Activated CD8-positive, alpha-beta memory T cell treated with anti-CD3 and anti-CD28 coated beads for 1 hour (primary cell): ENCODE measurements at places on chromosomes 13 and 19.
A peak's percentile ranks its signal among the peaks of the same experiment; 100 is the strongest.

DNA sequence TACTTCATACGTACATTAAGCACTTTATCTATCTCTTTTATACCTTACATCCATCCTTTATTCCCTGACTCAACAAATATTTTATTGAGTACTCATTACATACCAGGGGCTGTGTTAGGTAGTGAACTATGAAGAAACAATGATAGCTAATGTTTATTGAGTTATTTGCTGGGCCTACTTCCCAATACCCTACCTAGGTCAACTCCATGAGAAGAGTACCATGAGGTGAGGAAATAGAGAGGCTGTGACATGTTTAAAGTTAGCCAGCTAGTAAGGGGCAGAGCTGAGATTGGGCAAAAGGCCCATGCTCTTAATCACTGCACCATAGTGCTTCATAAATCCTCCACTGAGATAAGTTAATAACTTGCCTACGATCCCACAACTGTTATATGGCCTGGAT, 79.9 kb downstream of the FREM2 start:
- no peak for DNase-seq

DNA sequence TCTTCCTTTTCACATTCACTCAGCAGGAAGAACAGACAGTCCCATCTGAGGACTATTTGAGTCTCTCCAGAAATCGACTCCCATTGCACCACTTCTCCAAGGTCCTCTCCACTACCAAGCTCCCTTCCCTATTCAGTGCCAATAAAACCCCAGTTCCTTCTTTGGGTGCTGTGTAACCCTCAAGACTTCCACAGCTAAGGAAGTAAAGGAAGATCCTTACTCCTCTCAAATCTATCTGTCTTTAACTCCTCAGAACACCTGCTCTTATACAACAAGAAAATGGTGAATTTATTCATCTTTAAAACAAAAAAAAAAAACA, 29.2 kb upstream of the TM9SF2 start:
- DNase-seq: no peak

GRCh38 chr19:46287585-46287984, 9.3 kb upstream of the HIF3A start:
- DNase-seq: no peak

DNA sequence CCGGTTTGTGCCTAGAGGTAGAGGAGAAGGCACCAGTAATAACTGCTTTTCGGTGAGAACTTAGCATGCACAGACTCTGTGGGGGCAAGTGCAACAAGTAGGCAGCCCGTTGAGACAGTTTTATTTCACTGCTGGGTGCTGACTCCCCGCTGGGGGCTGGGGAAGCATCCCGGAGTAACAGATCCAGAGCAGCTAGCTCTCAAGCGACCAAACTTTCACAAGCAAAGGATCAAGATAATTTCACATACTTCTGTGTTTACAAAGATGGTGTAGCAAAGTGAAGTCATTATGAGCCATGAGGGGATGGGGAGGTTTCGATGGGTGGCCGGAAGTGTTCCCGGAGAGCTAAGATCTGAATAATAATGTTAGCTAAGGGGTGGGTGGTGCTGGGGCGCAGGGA, 2.8 kb downstream of the NACC1 start:
- DNase-seq: no peak

GRCh38 chr13:74000876-74001275, 133.3 kb downstream of the KLF12 start:
- DNase-seq: no peak

DNA sequence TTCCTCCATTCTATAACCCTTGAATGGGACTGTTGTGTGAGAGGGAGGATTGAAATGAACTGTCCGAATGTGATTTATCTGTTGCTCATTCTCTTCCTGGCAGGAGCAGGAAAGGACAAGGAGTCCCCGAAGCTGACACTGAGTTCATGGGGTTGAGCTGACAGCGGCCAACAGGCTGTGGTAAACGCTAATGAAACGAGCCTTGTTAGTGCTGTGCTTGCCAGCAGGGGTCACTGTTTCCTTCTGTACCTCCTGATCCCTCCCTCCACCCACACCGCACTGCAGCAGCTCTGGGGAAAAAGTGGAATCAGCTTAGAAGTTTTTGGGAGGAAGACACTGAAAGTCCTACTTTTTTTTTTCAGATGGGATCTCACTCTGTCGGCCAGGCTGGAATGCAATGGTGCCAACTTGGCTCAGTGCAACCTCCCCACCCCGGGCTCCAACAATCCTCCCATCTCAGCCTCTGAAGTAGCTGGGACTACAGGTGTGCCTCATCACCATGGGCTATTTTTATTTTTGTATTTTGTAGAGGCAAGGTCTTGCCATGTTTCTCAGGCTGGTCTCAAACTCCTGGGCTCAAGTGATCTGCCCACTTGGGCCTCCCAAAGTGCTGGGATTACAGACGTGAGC, 6.7 kb upstream of the ZNF761 start:
- peak; percentile 53 for DNase-seq

DNA sequence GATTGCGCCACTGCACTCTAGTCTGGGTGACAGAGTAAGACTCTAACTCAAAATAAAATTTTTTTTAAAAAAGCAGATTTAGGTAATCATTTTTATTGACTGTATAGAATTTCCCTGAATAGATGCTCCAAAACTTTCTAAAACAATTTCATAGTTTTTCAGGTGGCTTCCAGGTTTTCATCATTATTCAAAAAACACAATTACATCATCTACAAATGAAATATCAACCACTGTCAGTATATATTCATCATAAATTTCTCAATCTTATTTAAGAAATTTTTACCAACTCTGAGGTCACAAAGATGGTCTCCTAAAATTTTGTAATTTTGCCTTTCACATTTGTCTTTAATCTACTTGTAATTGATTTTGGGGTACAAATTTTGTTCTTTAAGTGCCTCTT, 48.1 kb downstream of the ZC3H13 start:
- DNase-seq: no peak

- no peak for DNase-seq
These were observed 21.5 kb downstream of the DIS3 start for GRCh38 chr13:72760189-72760588.

- DNase-seq: no peak
These were observed 688 bp downstream of the ZNF606 start for GRCh38 chr19:58001895-58002369.

DNA sequence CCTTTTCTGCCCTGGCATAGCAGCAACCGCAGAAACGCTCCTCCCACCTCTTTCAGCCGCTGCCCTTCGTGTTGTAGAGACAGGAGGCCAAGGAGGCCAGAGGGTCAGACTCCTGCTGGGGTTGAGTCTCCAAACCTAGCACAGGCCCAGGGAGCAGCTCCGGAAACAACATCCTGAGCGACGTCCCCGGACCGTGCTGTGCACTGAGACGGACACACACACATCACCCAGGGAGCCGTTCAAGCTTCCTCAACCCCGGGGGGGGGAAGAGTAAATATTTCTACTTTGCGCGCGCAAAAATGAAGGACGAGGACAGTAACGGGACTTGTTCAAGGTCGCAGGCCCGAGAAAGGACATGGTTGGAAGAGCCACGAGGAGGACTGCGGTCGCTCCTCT, 657 bp downstream of the ZNF550 start:
- DNase-seq: no peak

GRCh38 chr19:48480558-48481500, 11.7 kb downstream of the CYTH2 start:
- DNase-seq: peak; percentile 41

DNA sequence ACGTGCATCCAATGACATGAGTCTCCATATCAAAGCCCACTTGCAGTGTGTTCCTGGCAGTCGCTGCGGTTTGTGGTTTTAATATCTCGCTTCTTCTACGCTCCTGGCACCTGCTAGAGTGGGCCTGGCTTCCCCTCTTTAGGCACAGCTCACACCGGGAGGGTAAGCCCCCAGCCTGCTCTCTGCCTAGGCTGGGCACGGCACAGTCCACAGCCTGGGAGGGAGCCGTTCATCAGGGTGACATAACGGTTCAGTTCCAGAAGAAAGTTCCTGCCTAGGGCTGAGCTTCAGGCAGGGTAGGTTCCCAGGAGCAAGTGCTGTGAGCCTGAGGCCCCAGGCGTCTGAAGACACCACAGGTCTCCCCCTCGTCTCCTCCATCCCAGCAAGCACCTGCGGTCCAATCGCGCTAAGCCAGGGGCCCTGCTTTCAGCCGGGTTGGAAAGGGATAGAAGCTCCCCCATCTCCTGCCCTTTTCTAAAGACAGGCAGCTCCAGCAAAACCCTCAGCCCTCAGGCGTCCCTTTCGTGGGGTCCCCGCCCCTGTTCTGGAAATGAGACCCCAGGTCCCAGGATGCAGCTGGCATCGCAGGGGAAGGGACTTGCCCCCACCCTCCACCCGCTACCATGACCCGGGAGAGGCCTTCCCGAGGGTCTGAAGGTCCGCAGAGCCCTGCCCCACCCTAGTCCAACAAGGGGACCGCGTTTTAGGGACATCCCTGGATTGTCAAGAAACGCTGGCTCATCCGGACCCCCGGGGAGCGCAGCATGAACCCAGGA, 121.6 kb upstream of the ZNF507 start:
- DNase-seq: no peak

DNA sequence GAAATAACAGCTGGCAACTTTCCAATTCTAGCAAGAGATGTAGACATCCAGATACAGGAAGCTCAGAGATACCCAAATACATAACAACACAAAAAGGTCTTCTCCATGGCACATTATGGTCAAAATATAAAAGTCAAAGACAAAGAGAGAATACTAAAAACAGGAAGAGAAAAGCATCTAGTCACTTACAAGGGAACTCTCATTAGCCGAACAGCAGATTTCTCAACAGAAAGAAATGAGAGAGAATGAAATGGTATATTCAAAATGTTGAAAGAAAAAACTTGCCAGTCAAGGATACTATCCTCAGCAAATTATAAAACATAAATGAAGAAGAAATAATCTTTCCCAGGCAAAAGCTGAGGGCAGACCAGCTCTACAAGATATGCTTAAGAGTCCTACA, 12.4 kb downstream of the ZNF780A start:
- DNase-seq: no peak

- no peak for DNase-seq
These were observed 18.3 kb downstream of the ZNF536 start for GRCh38 chr19:30390356-30390988.

DNA sequence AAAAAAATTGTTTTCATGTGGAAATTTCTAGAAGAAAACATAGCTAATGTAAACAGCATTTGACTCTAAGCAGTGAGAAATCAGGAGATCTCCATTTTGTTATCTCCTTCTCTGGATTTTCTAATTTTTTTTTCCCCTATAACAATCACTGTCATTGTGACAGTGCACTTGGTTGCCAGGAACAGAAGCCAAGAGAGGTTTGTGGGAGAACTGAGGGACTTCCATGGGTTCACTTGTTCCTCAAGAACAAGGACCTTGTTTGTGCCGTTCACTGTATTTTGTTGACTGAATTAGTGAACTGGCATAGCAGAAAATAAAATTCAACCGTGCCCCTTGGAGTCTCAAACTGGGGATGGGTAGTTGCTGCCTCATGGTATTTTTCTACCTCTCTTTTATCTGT, 17.1 kb downstream of the SHISA7 start:
- DNase-seq: no peak

- DNase-seq: no peak
These were observed 9.7 kb upstream of the ATP1A3 start for GRCh38 chr19:42003506-42004294.

DNA sequence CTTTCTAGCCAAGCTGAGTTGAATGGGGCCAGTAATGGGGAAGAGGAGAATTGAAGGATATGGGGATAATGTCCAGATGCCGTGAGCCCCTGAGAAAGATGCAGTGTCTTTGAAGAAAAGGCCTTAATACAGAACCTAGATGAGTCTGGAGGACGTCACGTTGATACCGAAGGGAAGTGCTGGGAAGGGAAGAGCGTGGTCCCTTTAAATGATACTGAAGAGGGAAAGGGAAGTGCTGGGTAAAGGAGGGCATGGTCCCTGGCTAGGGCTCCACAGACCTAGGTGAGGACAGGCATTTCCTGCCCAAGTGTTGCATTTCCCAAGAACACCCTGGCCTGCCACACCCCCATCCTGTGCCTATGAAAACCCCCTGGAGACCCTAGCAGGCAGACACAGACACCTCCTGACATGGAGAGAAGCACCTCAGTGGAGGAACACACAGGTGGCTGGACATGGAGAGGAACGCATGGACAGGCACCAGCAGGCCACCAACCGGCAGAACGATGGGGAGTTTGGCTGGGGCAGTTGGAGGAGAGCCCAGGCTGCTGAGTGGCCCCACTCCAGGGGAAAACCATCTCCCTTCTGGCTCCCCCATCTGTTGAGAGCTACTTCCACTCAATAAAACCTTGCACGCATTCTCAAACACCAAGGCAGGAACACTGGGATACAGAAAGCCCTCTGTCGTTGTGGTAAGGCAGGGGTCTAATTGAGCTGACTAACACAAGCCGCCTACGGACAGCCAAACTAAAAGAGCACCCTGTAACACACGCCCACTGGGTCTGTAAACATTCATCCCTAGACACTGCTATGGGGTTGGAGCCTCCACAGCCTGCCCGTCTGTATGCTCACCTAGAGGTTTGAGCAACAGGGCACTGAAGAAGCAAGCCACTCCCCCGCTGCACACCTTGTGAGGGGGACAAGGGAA, 34.9 kb upstream of the POMP start:
- DNase-seq: no peak

DNA sequence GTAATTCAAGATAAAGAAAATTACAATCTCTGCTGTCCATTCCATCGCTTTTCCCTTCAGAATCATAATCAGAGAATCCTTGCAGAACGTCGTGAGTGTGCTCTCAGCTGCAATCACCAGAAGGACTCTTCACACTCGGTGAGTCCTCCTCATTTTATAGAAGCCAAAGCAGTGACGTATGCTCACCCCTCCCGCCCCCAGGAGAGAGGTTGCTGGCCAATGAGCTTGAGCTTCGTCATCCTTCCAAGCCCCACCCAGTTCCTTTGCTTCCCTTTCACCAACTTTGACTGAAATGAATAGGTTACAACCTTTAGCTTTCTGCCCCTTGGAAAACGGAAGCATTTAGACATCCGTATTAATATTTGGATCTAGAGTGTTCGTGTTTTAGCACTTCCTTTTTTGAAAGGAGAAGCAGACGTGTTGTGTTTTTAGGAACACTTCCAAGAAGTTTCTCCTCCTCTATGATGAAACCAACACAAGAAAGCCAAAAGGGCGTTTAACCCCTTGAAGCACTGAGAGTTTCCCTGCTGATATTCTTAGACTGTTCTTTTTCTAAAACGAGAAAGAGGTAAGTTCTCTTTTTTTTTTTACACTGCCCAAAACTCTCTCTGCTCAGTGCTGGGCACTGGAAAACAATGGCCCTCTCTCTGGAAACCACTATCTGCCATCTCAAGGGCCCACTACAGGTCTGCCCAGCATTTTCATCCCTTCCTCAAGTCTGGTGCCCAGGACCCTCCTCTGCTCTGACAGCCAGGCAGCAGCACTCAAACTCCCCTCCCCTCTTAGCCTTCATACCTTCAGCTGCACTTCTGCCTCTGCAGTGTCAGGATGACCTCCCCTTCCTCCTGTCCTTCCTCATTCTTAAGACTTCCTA, 44.3 kb upstream of the CEACAM21 start:
- DNase-seq: peak; percentile 48

GRCh38 chr13:46817095-46817494, 20.1 kb upstream of the ESD start:
- DNase-seq: no peak
